ENCODE measurements at places on chromosomes 11 and 22. TPM values are rescaled to one million over a fixed set of nuclear protein-coding genes. Genes with fewer than 3 reads are reported as not detected.

Gene OR4C12
- total RNA-seq = not detected

Gene LMO1
- total RNA-seq = not detected

Gene LTO1
- total RNA-seq = 21.7 TPM

Gene ROBO4
- 12.8 TPM for total RNA-seq

DNA sequence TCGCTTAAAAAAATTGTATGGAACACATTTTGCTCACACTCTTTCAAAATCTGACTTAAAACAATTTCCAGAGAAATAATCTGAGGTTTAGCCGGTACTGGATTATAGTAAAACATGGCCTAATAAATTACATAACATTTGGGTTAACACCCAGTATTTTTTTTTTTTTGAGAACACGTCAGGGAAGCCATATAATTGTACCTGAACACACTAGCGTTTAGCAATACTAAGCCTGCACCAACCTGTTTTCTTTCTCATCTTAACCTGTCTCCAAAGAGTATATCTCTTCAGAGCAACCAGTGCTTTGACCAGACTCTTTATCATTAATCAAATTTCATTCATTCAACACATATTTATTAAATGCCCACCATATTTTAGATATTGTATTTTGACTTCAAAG lies 2.0 kb upstream of the POGLUT3 start:
- no peak overlapping the region for H3K4me3 ChIP-seq
- H3K36me3 ChIP-seq = no peaks in the 10 kb centered on the region
- H3K4me1 ChIP-seq = peaks cover 16% of the 10 kb centered on the region
- DNase-seq = no peak
- H3K27me3 ChIP-seq = no peaks in the 10 kb centered on the region
- no peak overlapping the region for H3K27ac ChIP-seq

- H3K36me3 ChIP-seq = no peaks in the 10 kb centered on the region
- DNase-seq = no peak
- H3K27ac ChIP-seq = no peak overlapping the region
- H3K27me3 ChIP-seq = peaks cover 18% of the 10 kb centered on the region
Measured at GRCh38 chr22:37036655-37037377, 14.7 kb upstream of the KCTD17 start.

GRCh38 chr22:49717322-49717919 lies 110.3 kb downstream of the BRD1 start:
- H3K36me3 ChIP-seq = no peaks in the 10 kb centered on the region
- DNase-seq = no peak
- H3K4me1 ChIP-seq = no peaks in the 10 kb centered on the region
- no peak overlapping the region for H3K4me3 ChIP-seq
- no peak overlapping the region for H3K27ac ChIP-seq
- peaks cover 4% of the 10 kb centered on the region for H3K27me3 ChIP-seq

GRCh38 chr11:107549253-107549953 lies 16.1 kb downstream of the ALKBH8 start:
- no peak for DNase-seq
- no peak overlapping the region for H3K4me3 ChIP-seq
- no peaks in the 10 kb centered on the region for H3K36me3 ChIP-seq
- H3K27me3 ChIP-seq = no peaks in the 10 kb centered on the region

DNA sequence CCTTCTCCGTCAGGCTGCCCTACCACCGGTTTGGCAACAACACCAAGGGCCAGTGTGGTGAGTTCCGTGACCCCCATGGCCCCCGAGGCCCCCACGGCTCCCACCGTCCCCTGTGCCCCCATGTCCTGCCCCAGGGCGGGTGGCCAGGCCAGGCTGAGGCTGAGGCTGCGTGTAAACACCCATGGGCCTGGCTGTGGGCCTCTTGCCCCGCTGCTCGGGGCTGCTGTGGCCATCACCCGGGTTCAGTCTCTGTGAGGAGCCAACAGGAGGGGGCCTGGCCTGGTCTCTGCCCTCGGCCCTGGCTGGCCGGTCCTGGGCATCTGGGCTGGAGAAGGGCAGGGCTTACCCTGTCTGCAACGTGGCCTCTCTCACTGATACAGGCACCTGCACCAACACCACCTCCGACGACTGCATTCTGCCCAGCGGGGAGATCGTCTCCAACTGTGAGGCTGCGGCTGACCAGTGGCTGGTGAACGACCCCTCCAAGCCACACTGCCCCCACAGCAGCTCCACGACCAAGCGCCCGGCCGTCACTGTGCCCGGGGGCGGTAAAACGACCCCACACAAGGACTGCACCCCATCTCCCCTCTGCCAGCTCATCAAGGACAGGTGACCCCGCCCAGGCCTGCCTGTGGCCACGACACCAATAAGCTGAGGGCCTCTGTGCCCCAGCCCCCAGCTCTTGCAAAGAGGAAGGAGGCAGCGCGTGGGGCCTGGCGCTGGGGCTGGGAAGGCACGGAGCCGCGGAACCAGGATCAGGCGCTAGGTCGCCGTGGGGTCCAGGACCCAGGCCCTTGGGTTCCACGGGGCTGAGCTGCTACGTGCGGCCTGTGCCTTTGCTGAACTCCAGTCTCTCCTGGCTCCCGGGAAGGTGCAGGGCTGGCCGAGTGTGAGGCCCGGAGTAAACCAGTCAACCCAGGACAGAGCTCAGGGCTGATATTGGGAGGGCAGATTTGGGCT lies 29.0 kb downstream of the MUC2 start:
- no peak overlapping the region for H3K4me3 ChIP-seq
- no peaks in the 10 kb centered on the region for H3K4me1 ChIP-seq
- DNase-seq = no peak
- H3K27ac ChIP-seq = no peak overlapping the region
- H3K36me3 ChIP-seq = no peaks in the 10 kb centered on the region

DNA sequence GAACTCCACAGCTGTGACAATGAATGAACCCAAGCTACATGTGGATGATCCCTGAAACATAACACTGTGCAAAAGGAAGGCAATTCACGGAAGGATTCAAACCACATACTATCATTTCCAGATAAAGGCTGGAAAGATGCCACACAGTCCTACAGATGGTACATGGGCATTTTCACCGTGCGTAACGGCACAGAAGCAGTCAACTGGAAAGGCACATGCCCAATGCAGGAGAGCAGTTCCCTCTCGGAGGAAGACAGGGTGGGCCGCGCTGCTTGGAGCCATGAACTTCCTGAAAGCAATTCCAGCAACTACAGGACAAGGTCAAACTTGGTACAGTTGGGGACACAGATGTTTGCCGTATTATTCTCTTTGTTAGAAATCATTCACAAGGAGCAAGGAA lies 103.7 kb downstream of the SHANK2 start:
- no peaks in the 10 kb centered on the region for H3K4me1 ChIP-seq
- no peak overlapping the region for H3K4me3 ChIP-seq
- H3K27ac ChIP-seq = no peak overlapping the region
- no peaks in the 10 kb centered on the region for H3K27me3 ChIP-seq
- no peak for DNase-seq
